ENCODE measurements at places on chromosomes 2 and 18.

- no peak for DNase-seq
These were observed 11.3 kb upstream of the STK25 start for GRCh38 chr2:241519669-241520068.

DNA sequence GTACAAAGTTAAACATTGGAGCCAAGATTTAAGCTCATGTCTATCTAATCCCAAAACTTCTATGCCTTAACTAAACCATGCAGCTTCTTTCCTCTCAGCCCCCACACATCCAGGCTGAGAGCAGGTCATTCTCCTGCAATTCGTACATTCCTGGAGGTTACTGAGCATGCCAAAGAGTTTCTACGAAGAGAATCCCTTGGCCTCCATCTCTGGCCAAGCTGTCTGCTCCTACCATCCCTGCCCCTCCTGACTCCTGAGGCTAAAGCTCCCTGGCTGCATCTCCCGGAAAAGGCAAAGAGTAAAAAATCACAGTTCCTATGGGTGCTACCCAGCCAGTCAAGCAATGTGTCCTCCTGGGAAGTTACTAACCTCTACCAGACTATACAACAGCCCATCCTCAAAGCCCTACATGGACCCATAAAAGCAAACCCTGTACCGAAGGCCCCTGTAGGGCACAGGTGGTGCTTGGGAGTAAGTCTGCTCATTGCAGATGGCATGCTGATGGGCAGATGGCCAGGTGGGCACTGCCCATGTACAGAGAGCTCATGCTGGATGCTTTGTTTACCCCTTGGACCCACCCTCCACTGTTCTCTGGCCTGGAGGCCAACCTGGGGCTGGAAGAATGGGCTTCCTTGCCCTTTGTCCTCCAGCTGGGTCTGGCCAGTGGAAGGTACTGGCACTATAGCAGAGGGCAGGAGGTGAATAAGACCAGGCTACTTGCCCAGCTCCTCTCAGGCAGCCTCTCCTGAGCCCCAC lies 99.5 kb downstream of the TTC32 start:
- no peak for DNase-seq

DNA sequence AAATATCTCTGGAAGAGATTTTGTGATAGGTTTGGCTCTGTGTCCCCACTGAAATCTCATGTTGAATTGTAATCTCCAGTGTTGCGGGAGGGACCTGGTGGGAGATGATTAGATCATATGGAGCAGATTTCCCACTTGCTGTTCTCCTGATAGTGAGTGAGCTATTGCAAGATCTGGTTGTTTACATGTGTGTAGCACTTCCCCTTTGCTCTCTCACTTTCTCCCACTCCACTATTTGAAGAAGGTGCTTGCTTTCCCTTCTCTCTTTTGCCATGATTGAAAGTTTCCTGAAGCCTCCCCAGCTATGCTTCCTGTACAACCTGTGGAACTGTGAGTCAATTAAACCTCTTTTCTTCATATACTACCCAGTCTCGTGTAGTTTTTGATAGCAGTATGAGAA lies 97.0 kb upstream of the FN1 start:
- no peak for DNase-seq

DNA sequence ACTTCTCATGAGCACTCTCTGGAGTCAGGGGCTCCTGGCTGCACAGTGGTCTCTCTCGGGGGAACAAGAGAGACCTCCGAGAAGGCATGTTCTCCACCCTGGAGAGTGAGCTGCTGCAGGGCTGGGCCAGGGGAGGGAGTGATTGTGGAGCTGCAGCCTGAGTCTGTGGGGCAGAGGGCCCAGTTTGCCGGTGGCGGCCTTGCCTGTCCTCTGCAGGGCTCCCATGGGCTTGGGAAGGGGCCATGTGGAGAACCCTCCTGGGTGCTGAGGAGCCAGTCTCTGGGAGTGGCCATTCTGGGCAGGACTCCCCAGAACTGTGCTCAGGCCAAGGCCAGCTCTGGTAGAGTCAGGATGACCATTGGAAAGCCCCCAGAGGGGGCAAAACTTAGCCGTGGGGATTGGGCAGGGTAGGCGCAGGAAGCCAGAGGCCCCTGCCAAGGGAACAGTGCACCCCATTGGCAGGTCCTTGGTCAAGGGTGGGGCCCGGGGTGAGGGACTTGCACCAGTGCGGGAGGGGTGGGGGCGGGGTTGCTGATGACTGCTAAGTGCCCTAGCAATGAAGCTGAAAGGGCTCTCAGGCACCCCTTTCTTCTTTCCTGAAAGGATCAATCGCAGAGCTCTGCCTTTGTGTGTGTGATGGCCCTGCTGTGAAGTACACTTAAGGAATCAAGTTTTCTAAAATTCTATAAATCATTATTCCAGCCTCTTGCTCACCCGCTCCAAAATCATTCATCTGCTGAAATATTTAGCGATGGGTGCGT lies 69.7 kb upstream of the BOD1L2 start:
- DNase-seq, result no peak

DNA sequence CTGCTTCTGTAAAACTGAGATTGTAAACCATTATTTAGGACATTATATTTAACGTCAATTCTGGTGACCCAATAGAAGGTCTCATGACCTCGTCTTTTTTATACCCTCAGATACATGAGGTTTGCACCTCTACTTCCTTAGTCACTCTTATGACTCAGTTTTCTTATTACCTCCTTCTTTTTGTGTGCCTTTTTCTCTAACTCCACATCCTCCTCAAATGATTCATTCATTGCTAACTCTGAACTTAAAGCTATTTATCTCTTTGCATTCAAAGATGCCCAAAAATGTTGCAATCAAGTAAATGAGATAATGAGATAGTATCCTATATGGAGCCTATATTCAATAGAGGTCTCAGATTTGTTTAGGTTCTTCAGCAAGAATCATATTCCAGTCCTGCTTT lies 121.0 kb upstream of the KYNU start:
- no peak for DNase-seq

- no peak for DNase-seq
These were observed 68.6 kb upstream of the BZW1 start for GRCh38 chr2:200743042-200743676.

- no peak for DNase-seq
These were observed 391.9 kb downstream of the RND3 start for GRCh38 chr2:150095361-150096095.

DNA sequence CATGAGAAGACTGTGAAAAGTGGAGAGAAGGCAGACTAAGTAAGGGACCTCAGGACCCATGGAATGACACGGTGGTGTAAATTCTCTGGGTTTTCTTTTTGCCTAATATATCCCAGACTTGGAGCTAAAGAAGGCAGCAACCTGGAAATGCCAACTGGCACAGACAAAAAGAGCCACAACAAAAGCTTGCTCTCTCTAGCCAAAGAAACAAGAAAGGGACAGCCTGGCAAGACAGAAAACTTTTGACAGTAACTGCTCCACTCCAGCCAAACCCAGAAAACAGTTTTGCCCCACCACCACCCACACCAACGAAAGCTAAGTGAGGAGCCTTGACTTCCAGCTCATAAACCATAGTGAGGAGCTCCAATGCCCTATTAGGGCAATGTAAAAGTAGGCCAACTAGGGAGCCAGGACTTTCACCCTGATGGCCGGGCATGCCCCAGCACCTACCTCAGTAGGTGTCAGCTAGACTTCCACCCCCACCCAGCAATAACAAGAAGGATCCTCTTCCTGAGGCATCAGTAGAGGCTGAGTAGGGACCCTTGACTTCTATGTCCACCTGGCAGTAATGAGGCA lies 35.5 kb downstream of the PELI1 start:
- no peak for DNase-seq

GRCh38 chr18:28409811-28410210 lies 232.9 kb upstream of the CDH2 start:
- no peak for DNase-seq

GRCh38 chr18:36567800-36568199 lies 261.0 kb downstream of the TPGS2 start:
- DNase-seq, result no peak

GRCh38 chr2:49914281-49914680 lies 760.0 kb upstream of the FSHR start:
- DNase-seq, result no peak

DNA sequence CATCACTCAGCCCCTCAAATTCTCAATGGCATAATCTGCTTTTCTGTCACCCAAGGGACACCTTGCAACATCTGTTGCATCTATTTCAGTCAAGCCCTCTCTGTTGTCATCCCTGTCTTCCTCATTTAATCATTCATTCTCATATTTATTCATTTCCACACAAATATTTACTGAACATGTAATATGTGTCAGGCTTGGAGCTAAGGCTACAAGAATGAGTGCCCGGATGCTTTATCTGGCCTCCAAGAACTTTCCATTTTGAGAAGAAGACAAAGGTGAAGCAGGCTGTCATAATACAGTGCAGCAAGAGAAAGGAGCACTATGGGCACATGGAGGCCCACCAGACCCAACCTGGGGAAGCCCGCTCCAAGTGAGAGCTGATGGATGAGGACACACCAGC lies 15.6 kb downstream of the IL18RAP start:
- DNase-seq, result no peak

GRCh38 chr2:235900631-235901030 lies 267.6 kb downstream of the GBX2 start:
- DNase-seq, result no peak

- no peak for DNase-seq
These were observed 23.9 kb downstream of the CFAP65 start for GRCh38 chr2:219017201-219017931.

Measured in stimulated activated CD4-positive, alpha-beta T cell treated with anti-CD3 and anti-CD28 coated beads, Interleukin-1b, Interleukin-23, amount 100 ng/mL, for 24 hours (primary cell).